SK-N-SH treated with all-trans-retinoic acid at 6 μM for 48 hours (cell line): ENCODE measurements at places on chromosomes 13 and 19.

GRCh38 chr19:30799865-30800755, 427.9 kb downstream of the ZNF536 start:
- ATAC-seq, result no peak

GRCh38 chr13:62473190-62473943, 1057.7 kb upstream of the PCDH20 start:
- no peak for ATAC-seq

- no peak for ATAC-seq
Observed at GRCh38 chr19:16394681-16395375, 70.2 kb downstream of the KLF2 start.

- ATAC-seq, result no peak
Observed at GRCh38 chr13:61765181-61765742, 349.6 kb upstream of the PCDH20 start.

DNA sequence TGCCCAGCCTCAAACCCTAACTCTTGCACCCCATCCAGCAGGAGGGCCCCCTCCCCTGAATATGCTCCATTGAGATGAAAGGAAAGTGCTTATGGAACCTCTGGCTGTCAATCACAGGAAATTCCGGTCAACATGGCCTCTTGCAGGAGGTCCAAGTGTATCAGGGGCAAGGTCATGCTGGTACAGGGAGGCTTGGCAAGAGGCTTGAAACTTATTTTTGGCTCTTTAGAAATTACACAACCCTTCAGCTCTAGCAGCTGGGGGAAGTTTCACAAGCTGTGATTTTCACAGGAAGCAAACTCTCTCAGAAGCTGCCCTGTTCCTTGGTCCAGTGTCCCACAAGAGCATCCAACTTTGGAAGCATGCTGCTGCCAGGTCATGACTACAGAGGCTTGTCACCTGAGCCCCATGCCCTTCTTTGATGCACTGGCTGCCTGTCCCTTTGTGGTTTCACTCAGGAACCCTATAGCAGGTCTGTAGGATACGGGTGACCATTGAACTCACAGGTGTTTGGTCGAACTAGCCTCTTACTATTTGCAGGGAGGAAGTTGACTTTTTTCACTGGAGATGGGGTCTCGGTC, 8.4 kb downstream of the ASF1B start:
- ATAC-seq, result no peak

DNA sequence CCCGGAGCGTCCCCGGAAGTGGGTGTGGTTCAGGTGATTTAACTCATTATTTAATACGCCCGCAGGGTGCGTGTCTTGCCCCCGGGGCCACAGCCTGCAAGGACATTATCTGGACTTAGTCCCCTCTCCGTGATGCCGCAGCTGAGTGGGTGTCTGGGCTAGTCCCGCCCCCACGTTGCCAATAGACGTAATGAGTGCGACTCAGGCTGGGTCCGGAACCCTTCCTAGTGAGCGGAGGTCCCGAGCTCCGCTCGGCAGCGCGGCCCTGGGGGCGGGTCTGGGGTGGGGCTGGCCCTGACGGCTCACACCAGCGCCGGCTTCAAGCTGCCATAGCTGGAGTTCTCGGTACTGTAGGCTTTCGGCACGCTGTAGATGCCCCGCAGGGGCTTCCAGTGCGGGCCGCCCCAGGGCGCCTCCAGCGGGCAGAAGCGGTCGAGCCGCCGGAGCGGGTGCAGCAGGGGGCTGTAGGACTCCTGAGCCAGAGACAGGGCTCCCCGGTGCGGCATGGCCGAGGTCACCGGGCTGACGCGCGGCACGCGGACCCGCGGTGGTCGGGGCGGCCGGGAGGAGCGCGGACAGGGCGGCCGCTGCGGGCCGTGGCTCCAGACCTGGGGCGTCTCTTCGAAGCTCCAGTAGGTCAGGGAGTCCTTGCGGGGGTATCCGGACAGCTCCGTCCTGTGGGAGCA, 918 bp upstream of the LHB start:
- ATAC-seq, result peak; percentile 80

DNA sequence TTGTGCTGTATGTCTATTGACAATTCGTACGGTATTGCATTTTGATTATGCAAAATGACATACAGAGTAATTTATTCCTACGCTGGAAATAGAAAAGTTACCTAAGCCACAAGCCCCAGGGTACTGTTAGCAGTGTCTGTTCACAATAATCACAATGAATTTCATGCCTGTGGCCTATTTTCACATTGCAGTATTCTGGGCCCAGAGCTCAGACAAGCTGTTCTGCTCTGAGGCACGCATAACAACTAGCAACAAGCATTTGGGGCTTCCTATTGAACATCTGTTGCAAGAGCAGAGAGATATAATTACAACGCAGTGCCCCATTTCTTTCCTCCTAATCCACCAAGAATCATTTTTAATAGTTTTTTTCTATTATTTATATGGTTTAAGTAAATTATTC, 158.9 kb upstream of the SGCG start:
- ATAC-seq, result no peak

DNA sequence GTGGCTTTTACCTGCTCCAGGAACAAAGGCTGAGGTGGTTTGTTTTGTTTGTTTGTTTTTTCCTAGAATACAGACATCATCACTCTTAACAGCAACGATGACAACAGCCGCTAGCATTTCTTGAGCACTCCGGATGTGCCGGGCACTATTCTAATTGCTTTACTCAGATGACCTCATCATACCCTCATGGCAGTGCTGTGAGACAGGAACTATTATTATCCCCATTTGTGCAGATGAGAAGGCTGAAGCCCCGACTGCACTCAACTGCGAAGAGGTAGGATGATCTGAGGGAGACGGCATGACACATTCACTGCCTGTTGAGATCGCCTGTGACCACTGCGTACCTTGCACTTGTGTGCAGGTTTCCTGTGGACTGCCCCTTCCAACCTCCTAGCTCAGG, 66.5 kb downstream of the CCDC70 start:
- no peak for ATAC-seq

DNA sequence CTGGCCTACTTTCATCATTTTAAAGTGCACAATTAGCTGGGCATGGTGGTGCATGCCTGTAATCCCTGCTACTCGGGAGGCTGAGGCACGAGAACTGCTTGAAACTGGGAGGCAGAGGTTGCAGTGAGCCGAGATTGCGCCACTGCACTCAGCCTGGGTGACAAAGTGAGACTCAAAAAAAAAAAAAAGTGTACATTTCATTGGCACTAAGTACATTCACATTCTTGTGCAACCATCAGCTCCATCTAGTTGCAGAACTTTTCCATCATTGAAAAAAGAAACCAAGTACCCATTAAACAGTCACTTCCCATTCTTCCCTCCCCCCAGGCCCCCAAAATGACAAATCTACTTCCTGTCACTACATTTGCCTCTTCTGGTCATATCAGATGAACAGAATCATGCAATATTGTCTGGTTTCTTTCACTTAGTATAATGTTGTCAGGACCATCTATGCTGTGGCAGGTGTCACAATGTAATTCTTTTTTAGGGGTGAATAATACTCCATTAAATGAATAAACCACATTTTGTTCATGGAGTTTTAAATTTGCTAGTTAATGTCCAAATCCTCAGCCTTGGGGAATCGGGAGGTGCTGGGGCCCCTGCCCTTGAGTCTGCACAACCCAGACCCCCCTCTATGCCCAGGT, 7.4 kb upstream of the SIGLEC11 start:
- ATAC-seq, result no peak

GRCh38 chr19:18225702-18226468, at the start of gene PDE4C:
Gene PDE4C, minus strand, starts transcription at chr19:18226438. Its CDS starts 23 bp downstream, at chr19:18226415.
- ATAC-seq, result no peak

DNA sequence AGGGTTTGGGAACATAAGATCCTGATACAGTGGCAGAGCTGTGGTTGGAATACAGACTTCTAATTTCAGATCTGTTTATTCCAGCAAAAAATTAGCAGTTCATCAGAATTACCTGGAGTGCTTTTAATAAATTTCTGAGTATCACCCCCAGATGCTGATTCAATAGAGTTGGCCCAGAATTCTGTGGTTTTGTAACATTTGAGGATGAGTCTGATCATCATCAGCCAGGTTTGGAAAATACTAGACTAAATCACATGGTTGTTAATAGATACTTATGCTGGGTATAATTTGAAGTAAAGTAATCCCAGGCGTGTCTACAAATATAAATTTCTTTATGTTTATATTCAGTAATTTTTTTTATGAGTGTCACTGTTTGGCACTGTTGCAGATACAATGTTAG, 4.8 kb downstream of the USPL1 start:
- ATAC-seq, result no peak

GRCh38 chr13:109162248-109163036, 533.0 kb downstream of the MYO16 start:
- no peak for ATAC-seq

DNA sequence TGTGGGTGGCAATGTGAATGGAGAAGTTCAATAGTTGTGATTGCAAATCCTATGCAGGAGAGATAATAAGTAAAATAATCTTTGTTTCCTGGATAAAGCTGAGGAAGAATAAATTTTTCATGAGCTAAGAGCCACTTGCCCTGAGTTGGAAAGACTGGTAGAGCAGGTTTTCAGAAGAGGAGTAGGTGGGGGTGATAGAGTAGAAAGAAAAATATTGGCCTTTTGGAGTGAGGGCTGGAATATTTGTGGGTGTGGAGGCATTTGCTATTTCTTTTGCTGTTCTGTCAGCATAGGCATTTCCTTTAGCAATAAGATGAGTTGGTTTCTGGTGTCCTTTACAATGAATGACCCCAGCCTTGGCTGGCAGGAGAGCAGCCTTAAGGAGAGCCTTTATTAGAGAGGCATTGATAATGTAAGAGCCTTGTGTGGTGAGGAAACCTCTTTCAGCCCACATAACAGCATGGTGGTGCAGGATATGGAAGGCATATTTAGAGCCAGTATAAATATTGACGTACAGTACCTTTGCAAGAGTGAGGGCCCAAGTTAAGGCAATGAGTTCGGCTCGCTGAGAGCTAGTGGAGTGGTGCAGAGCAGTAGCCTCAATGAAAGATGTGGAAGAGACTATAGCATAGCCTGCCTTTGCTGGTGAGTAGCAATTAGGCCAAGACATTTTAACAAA, 11.6 kb upstream of the ZNF431 start:
- no peak for ATAC-seq

DNA sequence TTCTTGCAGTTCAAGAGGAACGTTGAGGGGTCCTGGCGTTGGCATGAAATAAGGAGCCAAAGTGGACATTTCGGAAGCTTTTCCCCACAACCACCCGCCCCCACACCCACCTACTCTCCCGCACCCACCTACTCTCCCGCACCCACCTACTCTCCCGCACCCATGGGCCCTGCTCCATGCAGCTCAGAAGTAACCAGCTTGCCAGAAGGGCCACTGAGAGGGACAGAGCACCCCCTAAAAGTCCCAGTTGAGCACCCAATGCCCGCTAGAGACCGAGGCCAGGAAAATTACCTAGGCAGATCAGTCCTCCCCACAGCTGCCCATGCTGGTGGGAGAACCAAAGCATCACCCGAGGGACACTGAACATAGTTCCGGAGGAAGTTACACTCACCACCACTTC, 11.8 kb downstream of the VSTM2B start:
- no peak for ATAC-seq

DNA sequence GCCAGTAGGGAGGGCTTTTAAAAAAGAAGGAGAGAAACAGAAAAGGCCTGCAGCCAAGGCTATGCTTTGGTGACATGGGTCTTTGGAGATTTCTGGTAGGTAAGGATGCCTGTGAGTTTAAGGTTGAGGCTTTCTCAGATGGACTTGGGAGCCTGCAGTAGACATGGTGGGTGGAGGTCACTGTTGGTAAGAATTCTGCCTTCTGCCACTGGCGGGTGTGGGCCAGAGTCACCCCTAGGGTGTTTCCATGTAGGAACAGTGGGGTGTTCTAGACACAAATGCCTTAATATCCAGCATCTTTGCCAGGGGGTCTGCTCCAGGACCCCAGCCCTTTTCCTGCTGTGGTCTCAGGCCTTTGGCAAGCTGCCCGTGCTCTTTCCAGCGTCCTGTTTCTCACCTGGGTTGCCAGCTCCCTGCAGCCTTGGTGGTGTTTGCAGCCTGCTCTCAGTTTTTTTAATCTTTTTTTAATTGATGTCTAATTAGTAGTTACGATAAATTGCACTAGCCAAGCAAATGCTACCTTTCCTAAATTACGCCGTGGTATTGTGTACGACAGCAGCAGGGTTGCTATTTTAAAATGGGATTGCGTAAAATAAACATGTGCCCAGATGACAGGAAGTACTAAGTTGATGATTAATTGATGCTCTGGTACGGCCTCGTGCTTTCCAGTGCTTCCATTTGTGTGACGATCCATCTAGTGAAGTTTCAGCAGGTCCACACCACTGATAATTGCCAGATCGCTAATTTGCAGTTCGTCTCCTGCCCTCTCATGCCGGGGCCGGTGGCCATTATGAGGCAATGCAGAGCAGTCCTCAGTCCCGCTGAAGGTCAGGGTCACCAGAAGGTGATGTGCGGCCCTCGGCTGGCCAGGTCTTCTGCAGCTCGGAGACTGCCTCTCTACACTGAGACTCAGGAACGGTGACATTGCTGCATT, 35.3 kb upstream of the NPAS1 start:
- ATAC-seq, result no peak

GRCh38 chr19:57263244-57263741, 17.0 kb upstream of the ZNF460 start:
- ATAC-seq, result no peak

DNA sequence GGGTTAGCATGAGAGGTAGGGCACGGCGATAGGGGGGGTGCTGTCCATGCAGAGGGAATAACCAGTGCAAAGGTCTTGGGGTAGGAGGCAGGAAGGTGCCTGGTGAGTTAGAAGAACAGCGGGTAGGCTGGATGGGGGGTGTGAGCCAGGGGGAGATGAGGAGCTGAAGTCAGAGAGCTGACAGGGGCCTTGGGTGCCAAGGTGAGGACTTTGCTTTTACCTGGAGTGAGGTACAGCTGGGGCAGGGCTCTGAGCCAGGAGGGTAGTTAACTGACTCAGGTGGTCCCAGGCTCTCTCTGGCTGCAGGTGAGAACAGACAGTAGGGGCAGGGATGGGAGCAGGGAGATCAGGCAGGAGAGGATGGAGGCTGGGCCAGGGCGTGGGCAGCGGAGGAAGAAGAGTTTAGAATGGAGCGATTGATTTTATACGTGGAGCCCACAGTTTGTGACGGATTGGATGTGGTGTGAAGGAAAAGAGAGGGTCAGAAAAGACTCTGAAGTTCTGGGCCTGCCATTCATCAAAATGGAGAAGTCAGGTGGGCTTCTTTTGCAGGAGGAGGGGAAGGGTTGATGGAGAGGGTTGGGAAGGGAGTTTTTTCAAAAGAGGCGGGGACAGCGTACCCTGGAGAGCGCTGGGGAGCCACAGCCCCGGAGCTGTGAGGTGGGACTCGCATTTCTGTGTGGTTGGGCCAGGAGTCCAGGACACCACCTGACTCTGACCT, 1.2 kb upstream of the GRAMD1A start:
- peak; percentile 10; the same call in 2 of the 3 replicates for ATAC-seq

- ATAC-seq, result no peak
Observed at GRCh38 chr13:100594731-100595130, 6.1 kb upstream of the GGACT start.

GRCh38 chr19:28619816-28620429, 593.0 kb downstream of the UQCRFS1 start:
- no peak for ATAC-seq

- ATAC-seq, result peak; percentile 49; the same call in 1 of the 3 replicates
Observed at GRCh38 chr13:52399708-52400107, 6.3 kb downstream of the THSD1 start.

- no peak; the same call in 2 of the 3 replicates for ATAC-seq
Observed at GRCh38 chr19:3053218-3053621, 9.1 kb downstream of the TLE5 start.
